ENCODE measurements at places on chromosomes 11 and 22.

- DNase-seq = no peak
These were observed 20.1 kb upstream of the KDM2A start for GRCh38 chr11:67098799-67099429.

DNA sequence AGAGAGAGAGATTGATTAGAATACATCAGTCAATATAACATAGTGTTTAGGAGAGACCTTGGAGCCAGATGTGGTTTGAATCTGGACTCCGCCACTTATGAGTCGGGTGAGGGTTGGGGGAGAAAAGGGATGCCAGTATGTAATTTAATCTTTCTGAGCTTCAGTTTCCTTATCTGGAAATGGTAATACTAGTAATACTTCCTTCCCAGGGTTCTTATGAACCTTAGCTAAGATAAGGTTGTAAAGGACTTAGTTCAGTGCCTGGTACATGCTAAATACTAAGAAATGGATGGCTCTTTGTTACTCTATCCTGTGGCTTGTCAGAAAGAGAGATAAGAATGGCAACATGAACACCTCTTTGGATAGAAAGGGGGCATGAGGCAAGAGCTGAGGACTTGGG lies 226.1 kb upstream of the NARS2 start:
- no peak for DNase-seq

- DNase-seq = no peak
These were observed 25.3 kb downstream of the PLEKHB1 start for GRCh38 chr11:73671701-73672100.

DNA sequence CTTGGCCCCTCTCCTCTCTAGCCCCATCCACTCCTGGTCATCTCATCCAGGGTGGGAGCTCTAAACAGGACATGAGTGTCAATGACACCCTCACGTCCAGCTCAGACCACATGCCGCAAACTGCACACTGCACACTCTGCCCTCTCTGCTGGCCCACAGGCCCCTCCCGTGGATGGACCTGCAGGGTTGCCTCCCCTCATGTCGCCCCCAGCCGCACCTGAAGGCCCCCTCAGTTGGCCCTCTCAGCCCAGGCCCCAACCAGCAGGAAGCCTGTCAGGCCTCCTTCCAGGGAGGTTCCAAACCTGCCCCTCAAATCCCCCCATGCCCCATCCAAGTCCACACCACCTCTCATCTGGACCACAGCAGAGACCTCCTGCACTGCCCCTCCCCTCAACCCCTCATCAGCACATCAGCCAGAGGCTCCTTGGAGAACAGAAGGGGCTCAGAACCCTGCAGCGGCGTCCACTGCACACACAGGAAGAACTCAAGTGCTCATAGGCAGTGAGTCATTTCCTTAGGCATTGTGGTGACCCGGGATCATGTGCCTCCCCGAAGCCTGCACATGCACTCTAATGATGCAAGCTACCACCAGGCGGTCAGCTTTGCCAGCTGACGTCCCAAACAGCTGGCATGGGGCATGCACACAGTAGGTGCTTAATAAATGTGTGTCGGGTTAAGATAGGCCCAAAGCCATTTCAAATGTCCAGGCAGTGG lies 12.9 kb upstream of the CDKN1C start:
- DNase-seq = peak; percentile 19

DNA sequence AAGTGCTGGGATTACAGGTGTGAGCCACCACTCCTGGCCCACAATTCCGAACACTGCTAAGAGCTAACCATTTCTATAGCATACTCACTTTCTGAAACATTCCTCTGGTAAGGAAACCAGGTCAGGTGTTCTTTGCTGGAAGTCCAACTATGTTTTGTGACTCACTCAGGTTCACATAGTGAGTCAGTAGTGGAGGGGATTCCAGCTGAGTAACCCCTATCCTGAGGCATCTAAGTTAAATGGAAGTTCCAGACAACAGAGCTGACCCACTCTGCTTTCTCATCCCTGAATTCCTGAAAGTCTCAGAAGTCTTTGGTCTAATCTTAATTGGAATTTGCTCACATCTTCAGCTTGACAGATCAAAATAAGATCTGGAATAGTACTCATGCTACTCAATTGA lies 3.0 kb upstream of the CHRNA10 start:
- DNase-seq = no peak

DNA sequence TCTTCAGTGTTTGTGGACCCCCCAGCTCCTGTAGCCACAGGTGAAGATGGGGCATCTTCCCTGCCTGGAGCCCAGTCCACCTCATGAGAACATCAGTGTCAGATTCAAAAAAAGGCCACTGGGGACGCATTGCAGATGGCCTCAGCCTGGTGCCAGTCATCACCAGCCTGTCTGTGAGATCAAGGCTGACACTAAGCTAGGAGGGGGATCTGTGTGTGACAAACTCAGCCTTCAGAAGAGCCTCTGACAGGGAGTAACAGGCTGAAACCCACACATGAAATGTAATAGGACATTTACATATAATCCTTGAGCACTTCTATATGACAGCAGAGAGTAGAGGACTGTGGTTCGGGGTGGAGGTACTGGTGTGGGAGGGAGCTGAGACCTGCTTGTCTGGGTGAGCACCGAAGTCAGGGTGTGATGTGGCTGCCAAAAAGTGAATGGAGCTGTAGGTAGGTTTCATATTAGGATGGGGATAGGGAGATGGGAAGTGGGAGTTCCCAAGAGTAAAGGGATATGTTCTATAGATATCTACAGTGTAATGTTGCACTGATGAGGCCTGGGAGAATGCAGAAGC lies 20.5 kb upstream of the CCDC134 start:
- no peak for DNase-seq

GRCh38 chr11:64372802-64373597 lies 14.0 kb downstream of the RPS6KA4 start:
- DNase-seq = no peak

- no peak for DNase-seq
These were observed 22.0 kb downstream of the RHBDD3 start for GRCh38 chr22:29245626-29246385.

- no peak for DNase-seq
These were observed 99.2 kb downstream of the NAT10 start for GRCh38 chr11:34204396-34205279.

GRCh38 chr11:117121176-117121575 lies 22.9 kb upstream of the PAFAH1B2 start:
- no peak for DNase-seq

DNA sequence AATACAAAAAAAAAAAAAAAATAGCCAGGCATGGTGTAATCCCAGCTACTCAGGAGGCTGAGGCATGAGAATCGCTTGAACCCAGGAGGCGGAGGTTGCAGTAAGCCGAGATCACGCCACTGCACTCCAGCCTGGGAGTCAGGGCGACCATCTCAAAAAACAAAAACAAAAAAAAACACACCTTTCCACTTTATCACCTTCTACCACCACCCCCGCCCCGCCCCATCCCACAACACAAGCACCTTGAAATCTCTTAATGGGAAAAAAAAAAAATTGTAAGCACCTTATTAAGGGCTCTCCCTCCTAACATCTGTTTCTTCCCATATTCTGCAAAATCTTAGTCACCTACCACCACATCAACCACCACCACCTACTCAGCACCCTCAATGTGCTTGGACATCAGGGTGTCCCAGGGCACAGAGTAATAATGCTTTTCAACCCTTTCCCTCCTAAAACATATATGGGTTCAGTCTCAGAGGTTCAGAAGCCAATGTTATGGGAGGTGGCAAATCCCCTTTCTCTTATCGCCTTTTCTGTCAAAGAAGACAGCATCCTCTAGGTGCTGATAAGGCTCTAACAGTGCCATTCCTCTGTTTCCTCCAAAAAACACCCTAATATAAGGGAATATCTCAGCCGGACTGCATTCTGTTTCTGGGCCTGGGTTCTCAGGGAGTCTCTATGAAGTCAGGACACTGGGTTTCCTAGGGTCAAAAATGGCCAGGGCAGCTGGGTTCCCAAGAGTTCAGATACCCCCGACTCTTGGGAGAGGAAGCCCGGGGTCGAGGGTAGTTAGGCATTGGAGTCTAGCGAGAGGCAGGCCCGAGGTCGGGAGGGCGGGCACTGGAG lies 718 bp downstream of the INTS5 start:
- no peak for DNase-seq

DNA sequence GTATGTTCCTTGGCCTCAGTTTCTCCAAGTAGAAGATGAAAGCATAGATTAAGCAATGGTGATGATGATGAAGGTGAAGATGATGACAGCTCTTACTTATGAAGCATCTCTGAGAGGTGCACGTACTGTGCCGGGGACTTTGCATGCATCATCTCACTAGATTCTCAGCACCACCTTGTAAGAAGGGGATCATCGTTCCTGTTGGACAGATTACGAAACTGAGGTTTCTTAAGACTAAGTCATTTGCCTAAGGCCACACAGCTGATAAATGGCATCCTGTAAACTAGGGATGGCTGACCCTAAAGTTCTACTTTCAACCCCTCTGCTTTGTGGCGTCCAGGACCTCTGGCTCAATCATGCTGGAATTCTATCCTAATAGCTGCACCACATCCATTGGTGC lies 8.7 kb downstream of the MS4A15 start:
- DNase-seq = no peak

GRCh38 chr11:108197351-108197750 lies 25.1 kb downstream of the NPAT start:
- no peak for DNase-seq

- no peak for DNase-seq
These were observed 47.2 kb upstream of the SYT7 start for GRCh38 chr11:61627850-61628661.

DNA sequence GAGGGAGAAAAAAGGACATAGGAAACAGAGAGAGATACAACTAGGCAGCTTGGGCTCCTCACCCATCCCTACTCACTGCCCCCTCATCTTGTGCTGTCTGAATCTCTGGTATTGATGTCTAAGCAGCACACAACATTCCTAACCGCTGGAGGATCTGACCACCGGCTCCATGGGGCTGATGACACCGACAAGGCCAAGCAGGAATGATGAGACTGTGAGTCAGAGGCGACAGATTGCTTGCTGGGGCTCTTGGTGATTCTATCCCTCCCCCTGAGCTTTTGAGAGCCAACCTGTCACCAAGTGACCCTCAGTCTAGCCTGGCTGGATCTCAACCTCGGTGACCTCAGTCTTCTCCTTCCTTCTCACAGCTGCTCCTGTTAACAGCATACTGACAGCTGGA lies 13.8 kb downstream of the PAMR1 start:
- DNase-seq = no peak

DNA sequence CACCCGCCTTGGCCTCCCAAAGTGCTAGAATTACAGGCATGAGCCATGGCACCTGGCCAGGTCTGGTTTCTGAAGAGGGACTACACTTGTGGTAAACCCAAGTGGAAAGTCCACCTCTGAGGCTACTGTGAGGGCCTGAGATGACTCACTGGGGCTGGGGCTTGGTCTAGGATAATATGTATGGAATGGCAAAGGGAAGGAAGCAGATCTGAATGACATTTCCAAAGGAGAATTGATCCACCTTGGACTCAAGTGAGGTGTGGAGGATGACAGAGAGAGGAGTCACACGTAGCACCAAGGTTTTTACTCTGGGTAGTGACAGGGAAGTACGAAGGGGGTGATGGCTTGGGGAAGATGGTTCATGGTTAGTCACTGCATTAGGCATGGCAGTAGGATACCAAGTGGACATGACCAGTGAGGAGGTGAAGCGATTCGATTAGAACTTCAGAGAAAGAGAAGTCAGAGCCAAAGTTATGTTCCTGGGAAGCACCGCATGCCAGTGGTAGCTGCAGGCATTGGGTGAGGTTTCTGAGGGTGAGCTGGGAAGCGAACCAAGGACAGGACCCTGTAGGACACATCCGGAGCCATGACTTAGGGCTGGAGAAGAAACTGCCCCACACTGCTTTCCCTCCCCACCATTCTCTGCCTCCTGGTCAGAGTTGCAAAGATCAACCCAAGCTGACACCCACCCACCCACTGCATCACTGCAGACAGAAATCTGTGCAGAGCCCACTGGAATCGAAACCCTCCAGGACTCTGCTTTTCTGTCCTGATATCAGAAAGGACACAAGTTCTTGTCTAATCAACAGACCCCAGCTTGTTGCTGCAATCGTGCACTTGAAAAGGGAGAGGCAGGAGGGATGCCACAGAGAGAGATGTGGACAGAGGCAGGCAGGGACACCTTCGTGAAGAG lies 13.0 kb upstream of the BCL9L start:
- no peak for DNase-seq

DNA sequence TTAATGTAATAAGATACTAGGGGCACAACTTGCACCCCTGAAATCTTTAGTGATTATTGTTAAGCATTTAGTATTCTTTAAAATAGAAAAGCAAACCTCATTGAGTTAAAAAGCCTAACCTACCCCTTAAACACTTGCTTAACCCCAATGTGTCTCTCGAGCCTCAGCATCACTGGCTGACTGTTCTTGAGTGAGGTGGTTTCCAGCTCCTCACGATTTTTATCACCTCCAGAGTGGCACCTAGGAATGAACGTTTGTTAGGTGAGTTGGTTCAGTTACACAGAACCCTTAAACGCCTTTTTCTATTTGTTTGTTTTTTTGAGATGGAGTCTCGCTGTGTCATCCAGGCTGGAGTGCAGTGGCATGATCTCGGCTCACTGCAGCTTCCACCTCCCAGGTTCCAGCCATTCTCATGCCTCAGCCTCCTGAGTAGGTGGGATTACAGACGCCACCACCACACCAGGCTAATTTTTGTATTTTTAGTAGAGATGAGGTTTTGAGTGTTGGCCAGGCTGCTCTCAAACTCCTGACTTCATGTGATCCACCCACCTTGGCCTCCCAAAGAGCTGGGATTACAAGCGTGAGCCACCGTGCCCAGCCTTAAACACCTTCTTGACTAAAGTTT lies 13.7 kb downstream of the YWHAH start:
- no peak for DNase-seq

DNA sequence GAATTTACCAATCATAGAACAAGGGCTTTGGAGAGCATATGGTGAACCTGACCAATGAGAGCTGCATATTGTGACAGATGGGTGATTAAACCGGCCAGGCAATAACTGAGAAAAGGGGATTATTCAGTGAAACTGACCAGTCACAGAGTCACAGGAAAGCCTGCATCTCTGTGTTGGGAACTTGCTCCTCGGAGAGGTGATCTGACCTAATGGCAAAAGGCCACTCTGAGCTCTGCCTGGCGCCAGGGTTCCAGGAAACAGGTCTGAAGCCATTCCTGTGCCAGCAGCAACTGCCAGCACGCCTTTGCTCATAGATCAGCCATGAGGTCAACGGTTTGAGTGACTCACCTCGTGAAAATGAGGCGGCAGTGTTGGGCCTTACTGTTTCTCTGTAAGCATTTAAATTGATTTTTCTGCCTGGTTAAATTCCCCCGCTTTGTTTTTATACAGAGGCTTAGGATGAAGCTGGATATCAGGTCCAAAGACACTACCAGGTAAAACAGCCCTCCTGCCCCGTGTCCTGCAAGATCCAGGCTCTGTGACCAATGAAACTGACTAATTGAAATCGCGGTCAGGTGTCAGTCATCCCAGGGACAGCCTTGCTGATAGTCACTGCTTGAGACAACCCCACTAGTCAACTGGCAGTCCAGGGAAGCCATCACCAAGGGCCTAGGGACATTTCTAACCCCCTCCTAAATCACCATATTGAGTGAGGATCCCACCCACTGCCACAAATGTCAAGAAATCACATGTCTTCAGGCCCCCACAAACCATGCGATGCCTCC lies 35.8 kb upstream of the MYOD1 start:
- DNase-seq = no peak
